ENCODE measurements at places on chromosomes 4 and X. TPM values are rescaled to one million over a fixed set of nuclear protein-coding genes. Genes with fewer than 3 reads are reported as not detected.

GRCh38 chr4:132227151-132227856 is 921.8 kb upstream of the PCDH10 start:
- no peak for DNase-seq

GRCh38 chr4:152273343-152273742 is 262.5 kb downstream of the FBXW7 start:
- DNase-seq: no peak

The NPY5R gene
- not detected for total RNA-seq

DNA sequence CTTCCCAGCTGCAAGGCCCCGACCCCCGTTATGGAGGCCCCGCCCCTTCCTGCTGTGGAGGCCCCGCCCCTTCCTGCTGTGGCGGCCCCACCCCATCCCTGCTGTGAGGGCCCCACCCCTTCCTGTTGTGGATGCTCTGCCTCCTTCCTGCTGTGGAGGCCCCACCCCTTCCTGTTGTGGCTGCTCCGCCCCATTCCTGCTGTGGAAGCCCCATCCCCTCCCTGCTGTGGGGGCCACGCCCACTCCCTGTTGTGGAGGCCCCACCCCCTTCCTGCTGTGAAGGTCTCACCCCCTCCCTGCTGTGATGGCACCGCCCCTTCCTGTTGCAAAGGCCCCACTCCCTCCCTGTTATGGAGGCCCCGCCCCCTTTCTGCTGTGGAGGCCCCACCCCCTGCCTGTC is 104.9 kb upstream of the PSAPL1 start:
- DNase-seq: no peak

The TBC1D19 gene
- 9.7 TPM for total RNA-seq
